ENCODE measurements at places on chromosomes 2 and 18.
A peak's percentile ranks its signal among the peaks of the same experiment; 100 is the strongest.

GRCh38 chr2:232393556-232393955 is 13.1 kb upstream of the ALPG start:
- no peak for DNase-seq

- DNase-seq: peak; percentile 82
Measured at GRCh38 chr18:6776188-6776587, 46.7 kb downstream of the ARHGAP28 start.

- no peak for DNase-seq
Measured at GRCh38 chr18:23173912-23174311, 38.6 kb downstream of the CABLES1 start.

DNA sequence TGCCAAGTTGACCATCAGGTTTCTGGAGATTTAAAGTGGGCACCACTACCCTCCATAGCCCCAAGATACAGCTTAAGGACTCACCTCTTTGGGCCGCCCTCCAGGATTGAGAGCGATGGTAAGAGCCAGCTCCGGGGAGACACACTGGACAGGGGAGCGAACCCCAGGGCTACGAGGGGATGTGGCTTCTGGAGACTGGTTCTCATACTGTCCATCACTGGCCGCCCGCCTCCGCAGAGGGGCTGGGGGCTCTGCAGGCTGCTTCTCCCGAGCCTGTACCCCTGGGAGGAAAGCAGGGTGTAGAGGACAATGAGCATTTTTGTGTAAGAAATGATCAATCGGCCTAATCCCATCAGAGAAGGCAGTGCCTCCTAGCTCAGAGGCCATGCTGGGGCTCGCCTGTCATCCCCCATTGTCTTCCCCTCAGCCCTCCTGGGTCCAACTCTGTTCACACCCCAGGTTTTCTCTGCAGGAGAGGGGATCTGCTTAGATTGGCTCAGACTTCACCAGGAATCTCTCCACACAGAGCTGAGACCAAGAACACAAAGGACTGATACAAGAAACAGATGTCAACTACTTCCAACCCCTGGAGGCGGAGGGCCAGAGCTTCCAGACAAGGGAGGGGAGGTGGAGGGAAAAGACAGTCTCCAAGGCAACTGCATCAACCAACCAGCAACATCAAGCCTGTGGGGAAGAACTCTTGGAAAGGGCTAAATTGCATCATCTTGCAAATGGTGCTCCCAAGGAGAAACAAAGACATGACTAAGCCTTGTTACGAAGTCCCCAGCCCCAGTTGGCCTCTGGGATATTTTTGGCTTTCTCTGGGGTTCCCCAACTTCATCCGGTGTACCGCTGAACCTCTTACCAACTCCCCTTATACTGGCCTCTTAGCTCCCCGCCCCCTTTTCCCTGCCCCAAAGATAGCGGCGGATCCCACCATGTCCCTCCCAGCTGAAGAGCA is 166.6 kb downstream of the TNS1 start:
- peak; percentile 82 for DNase-seq

DNA sequence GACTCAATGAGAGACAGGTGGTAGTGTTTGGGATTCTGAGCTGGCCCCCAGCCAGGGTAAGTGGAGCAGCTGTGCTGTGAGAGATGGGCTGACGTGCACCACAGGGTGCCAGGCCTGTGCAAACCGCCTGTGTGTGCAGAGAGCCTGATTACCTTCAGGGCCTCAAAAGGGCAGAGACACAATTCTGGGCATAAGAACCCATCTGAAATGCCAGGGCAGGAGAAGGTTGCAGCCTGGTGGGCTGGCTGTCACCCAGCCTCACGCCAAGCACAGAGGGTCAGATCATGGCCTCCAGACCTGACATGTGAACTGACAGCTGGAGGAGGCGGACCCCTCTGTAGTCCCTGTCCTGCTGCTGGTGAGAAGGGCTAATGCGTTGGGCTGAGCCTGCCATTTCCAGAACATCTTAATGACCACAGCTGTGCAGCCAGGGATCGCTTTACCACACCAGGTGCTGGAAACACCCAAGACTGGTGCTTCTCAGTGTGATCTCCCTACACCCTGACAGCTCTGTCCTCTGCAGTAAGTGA is 100.9 kb downstream of the ARL4C start:
- DNase-seq: no peak

DNA sequence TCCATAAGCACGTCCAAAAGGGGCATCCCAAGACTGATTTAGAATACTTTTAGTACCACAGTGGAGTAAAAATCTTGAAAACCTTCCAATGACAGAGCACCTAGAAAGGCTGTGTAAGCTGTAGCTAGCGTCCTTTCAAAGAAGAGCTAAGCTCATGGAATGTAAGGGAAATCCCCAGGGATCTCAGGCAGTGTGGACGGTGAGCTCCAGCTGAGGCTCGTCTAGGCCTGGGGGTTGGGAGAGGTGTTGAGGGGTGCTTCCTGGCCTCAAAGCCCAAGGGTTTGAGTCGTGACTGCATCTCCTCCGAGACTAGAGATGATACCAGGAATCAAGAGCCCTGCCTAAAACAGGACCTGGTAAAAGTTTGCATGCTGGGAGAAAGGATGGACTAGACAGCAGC is 7.6 kb downstream of the CTIF start:
- no peak for DNase-seq

GRCh38 chr2:53994818-53995808 is 24.3 kb upstream of the PSME4 start:
- no peak for DNase-seq

DNA sequence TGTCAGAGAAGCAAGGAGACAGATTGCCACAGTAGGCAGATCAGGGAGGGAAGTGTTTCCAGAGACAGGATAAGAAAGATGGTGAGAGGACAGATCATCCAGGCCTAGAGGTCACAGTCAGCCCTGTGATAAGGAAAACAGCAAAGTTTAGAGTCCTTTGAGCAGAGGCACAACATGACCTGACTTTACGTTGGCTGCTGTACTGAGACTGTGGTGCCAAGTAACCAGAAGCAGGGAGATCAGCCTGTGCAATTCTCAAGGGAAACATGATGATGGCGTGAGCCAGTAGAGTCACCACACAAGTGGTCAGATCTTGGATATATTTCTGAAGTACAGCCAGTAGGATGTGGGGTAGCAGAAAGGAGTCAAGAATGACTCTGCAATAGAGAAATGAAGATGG is 43.7 kb downstream of the SMC6 start:
- peak; percentile 22 for DNase-seq

DNA sequence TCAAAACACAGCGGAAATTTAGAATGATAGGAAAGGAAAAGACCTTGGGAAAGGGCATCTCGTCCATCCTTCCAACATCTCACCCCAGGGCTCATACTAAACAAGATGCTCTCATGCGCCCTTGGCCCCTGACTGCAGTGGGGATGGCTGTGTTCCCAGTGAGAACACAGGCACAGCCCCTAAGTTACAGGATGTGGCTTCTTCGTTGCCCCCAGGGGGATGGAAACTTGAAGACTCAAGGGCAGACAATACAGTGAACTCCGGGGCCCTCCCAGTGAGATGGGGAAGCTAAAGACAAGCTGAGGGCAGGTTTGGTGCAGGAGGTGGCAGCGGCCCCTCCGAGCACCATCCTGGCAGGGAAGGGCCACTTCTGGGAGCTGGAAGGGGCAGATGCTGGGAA is 139.7 kb downstream of the INO80D start:
- no peak for DNase-seq

DNA sequence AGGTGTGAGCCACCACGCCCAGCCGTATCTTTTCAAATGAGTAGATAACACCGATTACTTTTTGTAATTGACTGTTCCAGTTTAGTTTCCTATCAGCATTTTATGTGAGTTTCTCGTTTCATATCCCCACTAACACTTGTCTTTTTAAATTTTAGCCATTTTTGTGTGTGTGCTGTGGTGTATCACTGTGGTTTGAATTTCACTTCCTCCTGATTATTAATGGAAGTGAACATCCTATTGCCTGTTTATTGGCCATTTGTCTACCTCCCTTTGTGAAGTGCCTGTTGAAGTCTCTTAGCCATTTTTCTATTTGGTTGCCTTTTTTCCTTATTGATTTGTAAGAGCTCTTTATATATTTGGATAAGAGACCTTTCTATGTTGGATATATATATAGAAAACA is 91.7 kb upstream of the STON1 start:
- no peak for DNase-seq

Measured in fibroblast of gingiva (primary cell).